Muscle of back (tissue), 13 donors: ENCODE measurements at places on chromosomes 7 and 10.

GRCh38 chr10:63205421-63205820 lies 72.3 kb downstream of the NRBF2 start:
- no peak for DNase-seq

- DNase-seq: peak; percentile 54
These were observed 618.2 kb upstream of the MGMT start for GRCh38 chr10:128848810-128849209.

DNA sequence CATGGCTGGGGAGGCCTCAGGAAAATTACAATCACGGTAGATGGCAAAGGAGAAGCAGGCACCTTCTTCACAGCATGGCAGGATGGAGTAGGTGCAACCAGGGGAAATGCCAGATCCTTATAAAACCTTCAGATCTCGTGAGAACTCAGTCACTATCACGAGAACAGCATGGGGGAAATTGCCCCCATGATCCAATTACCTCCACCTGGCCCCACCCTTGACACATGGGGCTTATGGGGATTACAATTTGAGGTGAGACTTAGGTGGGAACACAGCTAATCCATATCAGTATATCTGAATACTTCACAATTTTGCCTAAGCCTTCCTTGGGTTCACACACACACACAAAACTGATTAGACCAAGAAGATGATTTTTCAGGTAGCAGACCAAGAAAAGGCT lies 145.1 kb upstream of the COL1A2 start:
- no peak for DNase-seq

- peak; percentile 45 for DNase-seq
These were observed 16.5 kb downstream of the AIFM2 start for GRCh38 chr10:70115948-70116682.

DNA sequence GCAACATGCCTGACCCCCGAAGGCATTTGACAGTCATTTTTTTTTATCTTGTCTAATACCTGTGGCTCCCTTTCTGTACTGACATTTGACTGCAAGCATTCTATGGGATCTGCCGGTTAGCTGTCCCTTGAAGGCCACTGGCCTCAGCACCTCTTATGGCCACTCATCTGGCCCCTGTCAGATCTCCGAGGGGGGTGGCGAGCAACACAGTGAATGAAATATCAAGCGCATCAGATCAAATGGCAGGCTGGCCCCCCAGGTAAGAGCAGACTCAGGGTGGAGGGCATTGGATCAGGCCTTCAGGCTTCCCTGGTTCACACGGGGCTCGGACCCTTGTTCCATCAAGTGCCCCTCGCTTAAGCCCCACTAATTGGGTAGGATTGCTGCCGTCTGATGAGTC lies 199.6 kb upstream of the MKI67 start:
- DNase-seq: no peak

GRCh38 chr10:93926613-93927012 lies 32.8 kb downstream of the SLC35G1 start:
- no peak for DNase-seq

DNA sequence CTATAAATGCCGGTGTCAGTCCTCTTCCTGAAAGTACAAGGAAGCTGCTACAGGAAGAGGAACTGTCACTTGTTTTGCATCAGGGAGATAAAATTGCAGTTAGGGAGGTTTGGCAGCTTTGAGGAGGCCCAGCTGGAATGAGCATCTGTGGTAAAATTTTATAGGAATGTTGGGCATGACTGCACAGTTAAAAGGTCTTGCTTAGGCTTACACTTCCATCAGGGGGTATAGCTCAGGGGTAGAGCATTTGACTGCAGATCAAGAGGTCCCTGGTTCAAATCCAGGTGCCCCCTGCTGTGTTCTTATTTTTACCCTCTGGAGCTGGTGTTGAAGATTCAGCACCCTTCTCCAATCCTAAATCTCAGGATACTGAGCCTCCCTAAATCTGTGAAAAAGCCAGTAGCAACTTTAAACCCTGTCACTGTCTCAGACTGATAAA lies 65.9 kb downstream of the ZNF467 start:
- no peak for DNase-seq

GRCh38 chr10:116316503-116316902 lies 7.7 kb upstream of the CCDC172 start:
- DNase-seq: no peak

GRCh38 chr7:44077681-44078091 lies 4.6 kb downstream of the POLM start:
- DNase-seq: no peak

DNA sequence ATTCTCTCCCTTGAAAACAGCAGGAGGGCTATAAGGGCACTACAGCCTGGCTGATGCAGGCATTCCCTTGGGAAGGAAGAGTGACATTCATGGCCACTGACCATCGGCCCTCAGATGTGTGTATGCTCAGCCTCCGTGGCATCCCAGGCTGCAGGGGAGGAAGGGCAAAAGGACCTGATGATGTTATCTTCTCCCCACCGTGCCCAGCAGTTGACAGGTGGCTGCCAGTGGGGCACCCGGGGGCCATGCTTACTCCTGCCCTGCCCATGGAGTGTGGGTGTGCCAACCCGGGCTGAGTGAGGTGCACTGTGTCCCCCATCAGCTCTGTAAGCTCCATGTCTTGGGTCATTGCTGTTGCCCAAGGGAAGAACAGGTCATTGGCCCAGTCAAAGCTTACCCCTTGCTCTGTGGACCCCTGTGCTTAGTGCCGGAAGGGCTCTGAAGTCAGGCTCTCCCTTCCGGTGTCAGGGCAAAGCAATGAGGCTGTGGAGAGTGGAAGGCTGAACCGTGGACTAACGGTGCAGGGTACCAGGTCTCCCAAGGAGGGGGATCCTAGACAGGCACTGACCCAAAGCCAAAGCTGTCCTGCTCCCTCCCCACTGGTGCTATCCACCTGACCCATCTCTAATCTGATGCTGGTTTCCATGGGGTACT lies 92.2 kb downstream of the CCDC3 start:
- no peak for DNase-seq

- no peak for DNase-seq
These were observed 139.0 kb upstream of the FZD8 start for GRCh38 chr10:35780970-35781642.

DNA sequence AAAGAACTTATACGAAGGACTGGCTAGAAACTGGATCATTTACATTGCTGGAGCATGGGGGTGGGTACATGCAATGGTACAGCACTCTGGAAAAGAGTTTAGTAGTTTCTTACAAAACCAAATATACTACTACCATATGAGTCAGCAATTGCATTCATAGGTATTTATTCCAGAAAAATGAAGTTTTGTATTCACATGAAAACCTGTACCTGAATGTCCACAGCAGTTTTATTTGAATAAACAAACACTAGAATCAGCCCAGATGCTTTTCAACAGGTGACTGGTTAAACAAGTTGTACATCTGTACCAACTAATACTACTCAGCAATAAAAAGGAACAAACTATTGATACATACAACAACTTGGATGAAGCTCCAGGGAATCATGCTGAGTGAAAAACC lies 3.4 kb downstream of the SCIN start:
- DNase-seq: no peak

DNA sequence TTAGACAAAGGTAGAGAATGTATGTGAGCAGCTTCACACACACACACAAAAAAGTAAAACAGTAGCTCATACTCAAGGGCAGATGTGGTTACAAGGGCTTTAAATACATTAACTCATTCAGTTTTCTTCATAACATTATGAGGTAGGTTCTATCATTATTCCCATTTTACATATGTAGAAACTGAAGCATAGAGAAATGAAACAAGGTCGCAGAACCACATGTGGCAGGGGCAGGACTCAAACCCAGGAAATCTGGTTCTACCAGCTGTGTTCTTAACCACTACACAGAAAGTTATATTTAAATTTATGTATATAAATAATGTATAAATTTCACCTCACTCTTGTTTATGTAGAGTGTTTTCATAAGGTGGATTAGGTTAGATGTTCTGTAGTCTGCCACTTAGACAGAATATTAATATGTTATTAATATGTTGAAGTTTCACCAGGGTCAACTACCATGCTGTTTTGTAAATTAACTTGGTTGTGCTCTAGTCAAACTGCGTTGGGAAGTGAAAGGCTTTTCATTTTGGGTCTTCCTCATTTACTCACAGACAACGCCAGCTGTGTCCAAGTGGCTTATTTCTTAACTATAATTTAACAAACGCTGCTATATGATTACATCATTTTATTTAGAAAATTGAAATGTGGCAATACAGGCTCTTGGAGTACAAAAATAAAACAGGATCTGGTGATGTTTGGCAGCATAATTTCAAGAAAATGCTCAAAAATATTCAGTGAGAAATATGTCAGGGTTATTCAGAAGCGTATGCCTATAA lies 138.4 kb downstream of the MDFIC start:
- DNase-seq: no peak

DNA sequence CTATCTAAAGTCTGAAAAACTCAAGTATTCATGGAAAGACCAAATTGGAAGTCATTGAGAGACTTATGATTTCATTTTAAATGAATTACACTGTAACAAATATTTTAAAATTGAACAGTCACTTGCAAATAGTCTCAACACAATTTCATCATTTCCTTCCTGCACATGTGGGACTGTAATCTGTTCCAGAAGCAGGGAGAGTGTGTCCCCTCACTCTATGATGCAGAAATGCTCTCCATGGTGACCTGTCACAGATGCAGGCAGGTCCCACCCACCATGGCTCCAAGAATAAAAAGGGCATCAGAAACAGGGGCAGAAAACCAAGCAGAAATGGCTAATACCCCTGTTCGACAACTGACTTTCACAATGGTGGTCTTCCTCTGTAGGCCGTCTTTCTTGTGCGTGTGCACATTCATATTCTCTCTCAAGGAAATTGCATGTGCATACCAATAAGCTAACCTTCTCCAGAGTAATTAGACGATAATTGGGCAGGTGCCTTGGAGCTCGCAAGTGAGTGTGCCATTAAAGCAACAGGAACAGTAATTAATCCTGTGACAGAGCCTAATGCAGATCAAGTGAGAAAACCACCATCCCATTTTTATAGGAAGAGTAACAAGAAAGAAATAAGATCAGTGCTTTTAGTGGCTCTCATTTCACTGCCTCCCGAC lies 170.9 kb downstream of the ZMYND11 start:
- no peak for DNase-seq

DNA sequence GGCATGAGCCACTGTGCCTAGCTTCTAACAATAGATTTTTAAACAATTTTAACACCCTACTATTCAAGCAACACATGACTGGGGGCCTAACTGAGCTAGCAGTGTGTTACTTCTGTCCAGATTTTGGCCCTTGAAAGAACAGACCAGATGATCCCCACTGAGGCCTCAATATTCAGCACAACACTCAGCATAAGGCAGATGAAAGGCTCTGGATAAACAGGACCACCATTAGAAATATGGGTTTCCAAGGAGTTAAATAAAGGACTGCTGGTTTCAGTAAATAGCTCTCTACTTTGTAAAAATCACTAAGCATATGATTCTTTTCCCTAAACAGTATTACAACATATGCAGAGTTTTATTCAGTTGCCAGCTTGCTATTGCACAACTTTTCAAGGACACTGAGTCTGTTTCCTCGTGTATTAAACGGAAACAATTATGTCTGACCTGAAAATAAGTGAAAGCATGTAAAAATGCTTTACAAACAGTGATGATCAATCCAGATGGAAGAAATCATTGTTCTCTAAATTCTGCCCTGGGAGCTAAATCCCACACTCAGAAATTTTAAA lies 23.8 kb upstream of the FZD1 start:
- DNase-seq: peak; percentile 86

GRCh38 chr7:12066004-12066403 lies 145.1 kb upstream of the TMEM106B start:
- no peak for DNase-seq

DNA sequence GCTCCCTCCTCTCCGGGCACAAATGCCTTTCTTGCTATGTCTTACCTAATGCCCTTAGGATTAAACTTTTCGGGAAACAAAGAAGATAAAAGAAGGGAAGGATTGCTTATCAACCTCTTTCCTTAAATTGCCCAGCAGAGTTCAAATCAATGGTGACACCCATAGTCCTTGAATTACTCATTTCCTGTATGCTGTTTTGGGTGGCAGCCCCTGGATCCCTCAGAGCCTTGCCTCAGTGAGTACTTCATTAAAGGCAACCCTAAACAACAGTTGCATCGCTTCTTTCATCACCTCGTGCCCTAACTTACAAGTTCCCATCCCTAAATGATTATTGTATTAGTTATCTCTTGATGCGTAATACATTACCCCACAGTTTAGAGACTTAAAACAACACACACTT lies 31.6 kb upstream of the WAPL start:
- no peak for DNase-seq

- DNase-seq: peak; percentile 16
These were observed 698.5 kb downstream of the SUGCT start for GRCh38 chr7:40833191-40833887.

- DNase-seq: no peak
These were observed 1.2 kb downstream of the CYREN start for GRCh38 chr7:135169141-135169963.

- DNase-seq: no peak
These were observed 127.3 kb downstream of the SEMA3C start for GRCh38 chr7:80791509-80791929.

DNA sequence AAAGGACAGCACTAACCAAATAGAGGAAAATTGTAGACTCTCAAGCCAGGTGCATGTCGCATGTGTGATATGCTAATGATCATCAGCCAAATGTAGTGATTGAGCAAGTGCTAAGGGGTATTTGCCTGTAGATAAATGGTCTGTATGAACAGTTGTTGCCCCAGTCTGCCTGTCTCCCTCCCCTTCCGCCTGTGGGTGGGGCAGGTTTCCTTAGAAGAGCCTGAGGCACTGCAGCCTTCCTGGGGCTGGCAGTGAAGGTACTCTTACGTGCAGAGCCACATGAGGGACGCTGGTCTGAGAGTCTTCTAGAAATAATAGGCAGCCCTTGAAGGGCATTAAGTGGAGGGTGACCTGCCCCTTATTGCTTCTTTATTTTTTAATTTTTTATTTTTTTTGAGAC lies 152.1 kb downstream of the SNX10 start:
- no peak for DNase-seq

DNA sequence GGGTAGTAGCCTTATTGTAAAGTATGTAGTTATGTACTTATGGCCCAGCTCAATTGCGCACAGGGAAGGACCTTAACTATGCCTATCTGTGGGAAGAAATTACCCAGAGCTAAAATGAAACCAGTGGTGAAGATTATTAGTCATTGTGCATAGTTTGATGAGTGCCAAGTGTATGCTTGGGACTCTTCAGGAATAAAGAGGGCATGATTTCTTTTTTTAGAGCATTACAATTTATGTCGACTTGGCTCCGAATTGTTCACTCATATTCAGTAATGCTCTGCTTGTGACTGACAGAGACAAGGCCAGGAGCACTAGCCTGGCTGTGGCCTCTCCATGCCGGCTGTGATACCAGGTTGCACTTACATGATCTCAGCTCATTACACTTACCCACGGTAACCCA lies 269.5 kb downstream of the TRIL start:
- DNase-seq: peak; percentile 29
